ENCODE measurements at places on chromosomes 11 and 22. TPM values are rescaled to one million over a fixed set of nuclear protein-coding genes. Genes with fewer than 3 reads are reported as not detected.

OR51B5 gene
- polyA plus RNA-seq: 0.54 TPM

APOA5 gene
- not detected for polyA plus RNA-seq

SLC6A5 gene
- polyA plus RNA-seq: 0.60 TPM

INSC gene
- 8.8 TPM for polyA plus RNA-seq

UCP3 gene
- 0.58 TPM for polyA plus RNA-seq

PACSIN3 gene
- polyA plus RNA-seq: not detected

PRSS23 gene
- polyA plus RNA-seq: 7.1 TPM

PRAME gene
- not detected for polyA plus RNA-seq

CRYBB2 gene
- polyA plus RNA-seq: 0.63 TPM

TMPRSS4 gene
- polyA plus RNA-seq: not detected

CALCA gene
- not detected for polyA plus RNA-seq

KIF18A gene
- not detected for polyA plus RNA-seq

RIMBP3C gene
- not detected for polyA plus RNA-seq

LRP4 gene
- polyA plus RNA-seq: 2.6 TPM

VSTM5 gene
- polyA plus RNA-seq: 1.8 TPM

TBX10 gene
- polyA plus RNA-seq: not detected

DLG2 gene
- 404 TPM for polyA plus RNA-seq

MYEOV gene
- not detected for polyA plus RNA-seq

LARGE1 gene
- 191 TPM for polyA plus RNA-seq

GGTLC2 gene
- polyA plus RNA-seq: not detected

KDM4D gene
- polyA plus RNA-seq: 1.1 TPM

APOC3 gene
- not detected for polyA plus RNA-seq

FAM111A gene
- polyA plus RNA-seq: 14.2 TPM

TMPRSS13 gene
- not detected for polyA plus RNA-seq

DAGLA gene
- polyA plus RNA-seq: 3.7 TPM

IRAG1 gene
- 1.3 TPM for polyA plus RNA-seq

P2RY2 gene
- polyA plus RNA-seq: not detected

HTR3A gene
- polyA plus RNA-seq: not detected

ARHGAP20 gene
- polyA plus RNA-seq: 52.8 TPM

C11orf42 gene
- not detected for polyA plus RNA-seq

YPEL4 gene
- polyA plus RNA-seq: 1.0 TPM

GAB4 gene
- polyA plus RNA-seq: not detected

NNMT gene
- 4.8 TPM for polyA plus RNA-seq

C11orf65 gene
- 2.8 TPM for polyA plus RNA-seq

TMPRSS5 gene
- polyA plus RNA-seq: 2.2 TPM

SCUBE2 gene
- polyA plus RNA-seq: 6.4 TPM
